ENCODE measurements at places on chromosomes 16 and 17.
A peak's percentile ranks its signal among the peaks of the same experiment; 100 is the strongest.

GRCh38 chr17:37614391-37614790 lies 5.2 kb upstream of the SYNRG start:
- DNase-seq: no peak

DNA sequence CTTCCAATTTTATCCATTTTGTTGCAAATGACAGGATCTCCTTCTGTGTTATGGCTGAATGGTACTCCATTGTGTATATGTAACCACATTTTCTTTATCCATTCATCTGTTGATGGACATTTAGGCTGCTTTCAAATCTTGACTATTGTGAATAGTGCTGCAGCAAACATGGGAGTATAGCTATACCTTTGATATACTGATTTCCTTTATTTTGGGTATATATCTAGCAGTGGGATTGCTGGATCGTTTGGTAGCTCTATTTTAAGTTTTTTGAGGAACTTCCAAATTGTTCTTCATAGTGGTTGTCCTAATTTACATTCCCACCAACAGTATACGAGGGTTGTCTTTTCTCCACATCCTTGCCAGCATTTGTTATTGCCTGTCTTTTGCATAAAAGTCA lies 67.8 kb downstream of the BRIP1 start:
- no peak for DNase-seq

DNA sequence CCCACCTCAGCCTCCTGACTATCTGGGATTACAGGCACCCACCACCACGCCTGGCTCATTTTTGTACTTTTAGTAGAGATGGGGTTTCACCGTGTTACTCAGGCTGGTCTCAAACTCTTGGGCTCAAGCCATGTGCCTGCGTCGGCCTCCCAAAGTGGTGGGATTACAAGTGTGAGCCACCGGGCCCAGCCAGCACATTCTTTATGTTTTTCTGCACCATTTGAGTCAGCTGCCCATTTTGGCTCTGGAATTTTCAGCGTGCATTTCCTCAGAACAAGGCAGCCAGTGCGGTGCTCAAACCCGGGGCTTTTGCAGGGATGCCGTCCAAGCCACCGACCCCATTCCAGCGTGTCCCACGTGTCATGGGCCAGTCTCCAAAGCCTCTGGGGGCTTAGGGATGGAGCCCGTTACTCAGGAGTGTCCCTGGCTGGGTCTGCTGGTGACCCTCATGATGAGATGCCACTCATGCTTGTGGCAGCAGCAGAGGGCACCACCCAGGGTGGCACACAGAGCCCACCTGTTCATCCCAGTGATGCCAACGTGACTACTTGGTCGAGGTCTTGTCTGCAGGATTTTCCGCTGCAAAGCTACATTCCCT lies 3.7 kb upstream of the RAB40C start:
- no peak for DNase-seq

DNA sequence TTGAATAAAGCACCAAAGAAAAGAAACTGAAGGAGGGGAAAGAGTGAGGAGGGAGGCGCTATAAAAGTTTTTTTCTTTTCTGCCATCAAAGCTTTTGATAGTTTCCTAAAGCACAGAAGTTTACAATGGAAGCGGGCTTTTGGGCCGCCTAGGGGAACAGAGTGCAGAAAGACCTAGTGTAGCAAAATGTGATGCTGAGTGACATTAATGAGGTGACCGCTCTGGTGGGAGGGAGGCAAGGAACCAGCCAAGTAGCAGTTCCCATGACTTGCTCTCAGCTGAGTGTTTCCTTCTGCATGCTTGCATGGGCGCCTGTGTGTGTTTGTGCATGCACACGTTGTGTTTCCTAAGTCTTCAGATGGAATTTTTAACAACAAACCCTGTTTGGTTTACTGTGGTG lies 15.5 kb downstream of the MSI2 start:
- DNase-seq: no peak

- peak; percentile 34 for DNase-seq
These were observed 25.8 kb downstream of the LITAF start for GRCh38 chr16:11560701-11561453.

DNA sequence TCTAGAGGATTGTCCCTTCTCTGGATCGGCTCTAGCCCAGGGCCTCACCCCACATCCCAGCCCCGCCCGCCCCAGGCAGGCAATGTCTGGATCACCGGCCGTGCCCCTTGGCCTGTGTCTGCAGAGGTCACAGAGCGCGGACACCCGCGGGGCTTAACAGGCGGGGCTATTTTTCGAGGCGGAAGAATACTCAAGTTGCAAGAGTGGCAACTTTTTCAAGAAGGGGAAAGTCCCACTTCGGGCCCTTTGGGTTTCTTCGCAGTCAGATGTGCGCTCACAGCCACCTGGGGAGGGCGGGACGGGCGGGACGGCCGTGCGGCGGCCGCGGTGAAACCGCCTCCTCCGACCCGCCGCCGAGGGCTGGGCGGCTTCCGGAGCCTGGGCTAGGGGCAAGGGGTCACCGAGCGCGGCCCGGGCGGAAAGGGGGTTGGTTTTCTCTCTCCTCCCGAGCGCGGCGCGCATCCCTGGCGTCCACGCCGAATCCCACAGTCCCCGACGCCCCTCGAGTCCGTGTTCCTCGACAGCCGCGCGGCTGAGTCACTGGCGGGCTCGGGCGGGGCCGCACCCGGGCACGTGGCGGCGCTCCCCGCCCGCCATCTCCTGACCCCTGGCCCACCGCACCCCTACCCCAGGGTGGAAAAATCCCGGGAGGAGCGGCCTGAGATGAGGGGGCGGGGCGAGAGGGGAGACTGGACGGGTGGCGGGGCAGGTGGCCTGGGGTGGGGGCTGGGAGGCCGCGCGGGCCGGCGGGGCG lies 1.2 kb upstream of the PFN1 start:
- peak; percentile 61 for DNase-seq

DNA sequence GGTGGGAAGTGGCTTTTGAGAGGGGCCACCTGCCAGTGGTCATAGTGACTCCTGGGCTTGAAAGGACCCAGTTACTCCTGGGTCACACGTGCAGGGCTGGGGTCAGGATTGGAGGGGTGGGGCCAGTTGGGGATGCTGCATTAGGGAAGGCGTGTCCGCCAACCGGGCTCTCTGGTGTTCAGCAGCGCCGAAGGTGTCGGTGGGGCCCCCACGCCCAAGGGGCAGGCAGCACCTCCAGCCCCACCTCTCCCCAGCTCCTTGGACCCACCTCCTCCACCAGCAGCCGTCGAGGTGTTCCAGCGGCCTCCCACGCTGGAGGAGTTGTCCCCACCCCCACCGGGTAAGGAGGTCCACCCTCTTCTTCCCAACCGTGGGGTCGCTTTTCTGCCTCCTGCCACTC lies 9.5 kb downstream of the ABI3 start:
- DNase-seq: no peak

DNA sequence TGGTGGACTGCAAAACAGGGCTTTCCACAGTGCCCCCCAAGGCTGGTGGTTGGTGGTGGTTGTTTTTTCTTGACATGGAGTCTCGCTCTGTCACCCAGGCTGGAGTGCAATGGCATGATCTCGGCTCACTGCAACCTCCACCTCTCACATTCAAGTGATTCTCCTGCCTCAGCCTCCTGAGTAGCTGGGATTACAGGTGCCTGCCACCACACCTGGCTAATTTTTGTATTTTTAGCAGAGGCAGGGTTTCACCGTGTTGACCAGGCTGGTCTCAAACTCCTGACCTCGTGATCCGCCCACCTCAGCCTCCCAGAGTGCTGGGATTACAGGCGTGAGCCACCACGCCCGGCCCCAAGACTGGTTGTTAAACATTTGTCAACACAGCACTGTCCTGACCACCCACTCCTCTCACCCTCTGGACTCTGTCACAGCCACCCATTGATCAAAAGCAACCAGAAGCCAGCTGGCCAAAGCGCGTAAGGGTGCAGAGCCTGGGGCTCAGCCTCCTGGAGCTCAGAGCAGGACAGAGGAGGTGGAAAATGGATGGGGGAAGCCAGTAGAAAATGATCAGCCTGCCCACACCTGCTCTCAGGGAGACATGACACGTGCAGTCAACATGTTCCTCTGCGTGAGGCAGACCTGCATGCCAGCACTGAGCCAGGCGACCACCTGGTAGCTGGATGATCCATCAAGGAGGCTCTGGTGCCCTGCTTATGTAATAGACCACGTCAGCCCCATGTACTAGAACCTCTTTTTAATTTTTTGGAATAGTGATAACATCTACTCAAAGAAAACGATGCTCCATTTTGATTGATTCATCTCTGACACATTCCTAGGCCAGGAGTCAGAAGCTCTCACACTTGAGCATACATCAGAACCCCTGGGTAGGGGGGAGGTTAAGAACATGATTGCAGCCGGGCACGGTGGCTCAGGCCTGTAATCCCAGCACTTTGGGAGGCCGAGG lies 14.8 kb upstream of the OSGIN1 start:
- DNase-seq: no peak

DNA sequence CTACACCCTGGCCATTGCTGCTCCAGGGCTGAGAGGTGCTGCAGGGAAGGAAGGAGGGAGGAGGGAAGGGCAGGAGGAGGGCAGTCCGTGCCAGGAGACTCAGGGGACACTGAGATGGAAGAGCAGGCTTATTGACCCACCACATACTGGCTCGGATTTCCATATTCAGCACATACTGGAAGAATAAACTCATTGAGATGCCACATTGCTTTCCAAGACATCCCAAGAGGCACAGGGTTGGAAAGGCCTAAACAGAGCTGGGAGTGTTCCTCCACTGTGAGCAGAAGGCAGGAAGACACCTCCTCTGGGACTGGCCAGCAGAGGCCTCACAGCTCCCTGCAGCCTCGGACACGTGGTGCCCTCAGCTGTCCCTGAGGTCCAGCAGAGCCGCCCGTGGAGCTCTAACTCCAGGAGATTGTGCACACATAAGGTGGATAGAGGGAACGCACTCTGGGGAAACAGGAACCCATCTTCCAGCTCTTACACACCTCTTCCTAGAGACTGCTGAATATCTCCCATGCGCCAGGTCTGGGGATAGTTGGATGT lies 17.4 kb downstream of the CCDC182 start:
- no peak for DNase-seq

- DNase-seq: no peak
These were observed 7.3 kb upstream of the CARMIL2 start for GRCh38 chr16:67637625-67638024.

GRCh38 chr17:50841277-50841948 lies 6.0 kb downstream of the WFIKKN2 start:
- DNase-seq: no peak

DNA sequence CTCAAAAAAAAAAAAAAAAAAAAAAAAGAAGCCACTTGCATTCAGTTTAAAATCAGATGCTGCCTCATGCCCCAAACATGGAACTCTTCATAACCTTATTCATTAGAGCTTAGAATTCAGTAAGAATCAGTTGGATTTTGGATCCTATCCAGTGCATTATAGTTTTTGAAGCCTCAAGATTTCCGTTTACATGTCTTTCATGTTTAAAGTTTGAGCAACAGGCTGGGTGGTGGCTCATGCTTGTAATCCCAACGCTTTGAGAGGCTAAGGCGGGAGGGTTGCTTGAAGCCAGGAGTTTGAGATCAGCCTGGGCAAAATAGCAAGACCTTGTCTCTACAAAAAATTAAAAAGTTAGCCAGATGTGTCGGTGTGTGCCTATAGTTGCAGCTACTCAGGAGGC lies 55.0 kb downstream of the SNTB2 start:
- DNase-seq: no peak

- DNase-seq: no peak
These were observed 51.4 kb upstream of the TMEM132E start for GRCh38 chr17:34527908-34528470.

GRCh38 chr16:53988136-53988535 lies 284.2 kb downstream of the FTO start:
- no peak for DNase-seq

GRCh38 chr16:4386951-4387565 lies 15.4 kb downstream of the VASN start:
- DNase-seq: no peak

GRCh38 chr16:16933861-16934260 lies 536.9 kb downstream of the XYLT1 start:
- no peak for DNase-seq

DNA sequence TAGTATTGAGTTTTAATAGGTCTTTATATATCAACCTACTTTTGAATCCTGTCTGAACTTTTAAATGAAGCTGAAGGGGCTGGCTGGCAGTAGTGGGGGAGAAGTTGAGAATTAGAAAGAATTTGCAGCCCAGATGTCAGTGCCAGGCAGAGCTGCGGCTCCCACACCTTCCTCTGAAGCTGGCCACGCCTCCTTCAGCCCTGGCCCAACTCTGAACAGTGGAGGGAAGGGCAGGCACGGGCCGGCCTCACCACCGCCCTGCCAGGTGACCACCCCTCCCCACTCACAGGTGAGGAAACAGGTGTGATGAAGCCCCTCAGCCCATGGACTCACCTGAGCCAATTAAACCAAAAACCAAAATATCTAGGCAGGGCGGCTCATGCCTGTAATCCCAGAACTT lies 87.0 kb downstream of the MGAT5B start:
- no peak for DNase-seq

- no peak for DNase-seq
These were observed 19.9 kb upstream of the C16orf78 start for GRCh38 chr16:49353680-49354079.

DNA sequence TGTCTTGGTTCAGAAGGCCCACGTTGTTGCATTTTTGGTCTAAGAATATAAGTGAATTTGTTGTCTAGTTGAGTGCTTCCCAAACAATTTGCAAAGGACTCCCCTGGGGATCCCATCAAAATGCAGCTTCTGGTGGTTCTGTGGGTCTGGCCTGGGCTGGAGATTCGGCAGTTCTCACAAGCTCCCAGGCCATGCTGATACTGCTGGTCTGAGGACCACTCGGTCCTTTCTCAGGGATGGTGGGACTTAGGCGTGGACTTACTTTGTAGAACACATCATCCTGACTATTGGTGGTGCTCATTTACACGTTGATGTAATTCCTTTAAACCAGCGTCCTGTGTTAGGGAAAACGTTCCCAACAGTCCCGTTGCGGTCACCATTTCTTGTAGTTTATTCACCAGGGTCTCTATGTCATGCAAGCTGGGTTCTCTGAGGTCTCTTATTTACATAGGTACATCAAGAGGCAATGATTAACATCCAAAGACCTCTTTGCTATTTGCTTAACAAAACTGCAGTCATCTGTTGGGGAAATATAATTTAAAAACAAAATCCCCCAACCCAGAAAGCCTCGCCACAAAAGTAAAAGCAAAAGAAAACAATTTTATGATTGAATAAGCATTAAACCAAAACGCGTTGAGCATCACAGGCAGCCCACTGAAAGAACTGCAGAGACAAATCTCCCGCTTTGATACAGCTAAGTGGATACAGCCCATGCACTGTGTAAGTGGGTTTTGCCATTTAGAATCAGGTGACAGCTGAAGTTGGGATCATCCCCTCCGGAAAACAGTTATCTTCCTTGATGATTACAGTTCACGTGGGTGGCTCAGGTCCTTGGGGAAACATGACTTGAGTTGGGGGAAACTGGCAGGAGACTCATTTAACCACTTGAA lies 39.0 kb upstream of the SEC14L1 start:
- no peak for DNase-seq

DNA sequence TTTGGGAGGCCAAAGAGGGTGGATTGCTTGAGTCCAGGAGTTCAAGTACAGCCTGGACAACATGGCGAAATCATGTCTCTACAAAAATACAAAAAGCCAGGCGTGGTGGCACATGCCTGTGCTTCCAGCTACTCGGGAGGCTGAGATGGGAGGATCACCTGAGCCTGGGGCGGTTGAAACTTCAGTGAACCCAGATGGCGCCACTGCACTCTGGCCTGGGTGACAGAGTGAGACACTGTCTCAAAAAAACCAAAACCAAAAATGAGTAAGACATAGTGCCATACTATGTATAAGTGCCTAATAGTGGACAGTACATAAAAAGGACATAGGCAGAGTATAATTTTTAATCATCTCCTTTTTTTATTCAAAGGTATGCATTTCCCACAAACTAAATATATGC lies 4.0 kb downstream of the CTC1 start:
- DNase-seq: no peak
